ENCODE measurements at places on chromosomes 13 and 19.
A peak's percentile ranks its signal among the peaks of the same experiment; 100 is the strongest.

GRCh38 chr19:33199441-33200265, 5.5 kb downstream of the LRP3 start:
- no peak for DNase-seq

GRCh38 chr19:40139533-40140287, 49.0 kb upstream of the ZNF780A start:
- DNase-seq: no peak

- no peak for DNase-seq
These were observed 160.9 kb downstream of the PCDH9 start for GRCh38 chr13:67069117-67069767.

DNA sequence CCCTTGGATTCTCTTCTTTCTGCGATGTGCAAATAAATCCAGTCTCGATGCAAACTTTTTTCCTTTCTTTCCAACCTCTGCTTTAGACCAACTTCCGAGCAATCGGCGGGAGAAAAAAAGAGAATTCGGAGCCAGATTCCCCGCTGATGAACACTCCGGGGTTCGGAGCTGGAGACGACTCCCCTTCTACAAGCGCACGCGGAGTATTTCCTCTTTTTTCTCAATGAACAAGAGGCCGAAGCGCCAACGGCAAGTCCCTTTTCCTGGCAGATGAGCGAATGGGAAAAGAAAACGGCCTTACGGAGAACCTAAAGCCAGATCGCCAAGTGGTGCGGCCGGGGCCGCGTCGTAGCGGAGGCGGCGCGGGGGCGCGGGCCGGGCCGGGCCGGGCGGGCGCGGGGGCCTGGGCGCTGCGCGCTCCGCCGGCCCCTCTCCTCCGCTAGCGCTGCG, 250 bp downstream of the SPRY2 start:
- no peak for DNase-seq

DNA sequence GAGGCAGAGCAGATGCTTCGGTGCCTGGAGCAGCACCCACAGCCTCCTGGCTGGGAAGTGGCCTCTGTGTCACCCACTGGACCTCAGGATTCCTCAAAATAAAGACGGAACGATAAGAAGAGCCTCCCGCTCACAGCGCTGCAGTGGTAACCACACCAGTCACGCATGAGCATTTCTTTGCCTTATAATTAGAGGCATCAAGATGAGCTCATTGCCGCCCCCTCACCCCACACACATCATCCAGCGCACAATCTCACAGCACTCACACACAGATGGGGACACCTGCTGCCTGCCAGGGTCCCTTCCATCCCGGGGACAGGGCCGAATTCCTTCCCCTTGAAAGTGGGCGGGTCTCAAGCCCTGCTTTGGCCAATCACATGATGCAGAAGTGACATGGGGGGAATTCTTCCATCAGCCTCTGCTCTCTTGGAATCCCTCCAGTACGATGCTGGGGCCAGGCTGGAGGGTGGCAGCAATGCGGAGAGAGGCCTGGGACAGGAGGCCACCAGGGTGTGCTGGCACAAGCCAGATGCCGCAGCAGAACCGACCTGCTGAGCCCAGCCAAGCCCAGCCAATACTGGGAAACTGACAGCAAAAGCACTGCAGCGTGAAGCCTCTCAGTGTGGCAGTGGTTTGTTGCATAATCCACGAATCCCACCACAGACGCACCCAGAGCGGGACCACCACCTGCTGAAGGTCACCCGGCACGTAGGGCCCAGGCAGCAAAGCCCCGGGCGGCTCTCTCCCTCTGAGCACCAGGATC, 16.0 kb downstream of the PIP5K1C start:
- DNase-seq: no peak

GRCh38 chr19:48454150-48454730, 1.1 kb upstream of the KCNJ14 start:
- no peak for DNase-seq

- DNase-seq: no peak
These were observed 75.6 kb upstream of the ZNF507 start for GRCh38 chr19:32269831-32270230.

DNA sequence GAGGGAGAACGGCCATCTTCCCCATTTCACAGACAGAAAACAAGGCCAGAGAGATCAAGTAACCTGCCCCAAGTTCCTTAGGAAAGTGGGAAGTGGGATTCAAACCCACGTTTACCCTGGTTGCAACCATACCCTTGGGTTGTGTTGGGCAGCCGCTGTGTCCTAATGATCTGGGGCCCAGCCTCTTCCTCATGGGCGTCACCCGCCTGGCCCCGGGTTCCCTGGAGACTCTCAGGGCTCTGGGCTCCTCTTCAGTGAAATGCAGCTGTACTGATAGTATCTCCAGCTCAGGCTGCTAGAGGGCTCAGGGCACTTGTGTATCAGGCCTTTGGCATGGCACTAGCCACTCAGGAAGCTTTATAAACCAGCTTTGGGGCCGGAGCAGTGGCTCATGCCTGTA, 9.8 kb downstream of the TMED1 start:
- no peak for DNase-seq

DNA sequence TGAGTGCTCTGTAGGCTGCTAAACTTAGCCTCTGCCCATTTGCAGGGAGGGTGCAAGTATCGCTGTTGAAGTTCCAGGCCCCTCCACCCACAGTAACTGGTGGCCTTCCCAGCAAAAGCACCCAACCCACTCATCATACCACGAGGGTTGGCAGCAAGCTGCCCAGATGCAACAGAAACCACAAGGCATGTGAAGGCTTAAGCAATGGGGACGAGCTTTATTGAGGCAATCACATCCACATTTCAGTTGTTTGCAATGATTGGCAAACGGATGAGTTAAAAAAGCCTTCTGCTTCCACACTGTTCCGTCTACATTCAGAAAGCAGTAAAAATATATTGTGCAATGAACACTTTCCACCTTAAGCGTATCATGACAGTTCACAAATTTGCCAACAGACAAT, 10.3 kb downstream of the GJB6 start:
- no peak for DNase-seq

- no peak for DNase-seq
These were observed 6.3 kb downstream of the ARGLU1 start for GRCh38 chr13:106561551-106562170.

- no peak for DNase-seq
These were observed 44.7 kb downstream of the ARHGEF18 start for GRCh38 chr19:7393459-7393858.

GRCh38 chr13:113148940-113149503, 9.4 kb upstream of the PROZ start:
- DNase-seq: no peak

DNA sequence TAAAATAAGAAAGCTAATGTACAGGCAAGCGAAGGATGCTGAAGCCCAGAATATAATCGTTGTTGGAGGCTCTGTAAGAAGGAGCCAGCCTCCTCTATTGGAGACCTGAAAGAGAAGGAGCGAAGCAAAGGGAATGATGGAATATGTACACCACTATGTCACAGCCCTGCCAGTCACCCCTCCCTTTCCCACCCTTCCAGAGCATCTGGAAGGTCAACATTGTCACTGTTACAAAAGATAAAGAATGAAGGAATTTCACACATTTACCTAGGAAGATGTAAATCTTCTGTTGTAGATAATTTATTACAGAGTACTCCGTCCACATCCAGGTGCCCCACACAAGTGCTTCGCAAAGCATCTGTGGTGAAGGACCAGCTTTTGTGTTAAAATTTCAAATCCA, 39.7 kb upstream of the SACS start:
- no peak for DNase-seq

DNA sequence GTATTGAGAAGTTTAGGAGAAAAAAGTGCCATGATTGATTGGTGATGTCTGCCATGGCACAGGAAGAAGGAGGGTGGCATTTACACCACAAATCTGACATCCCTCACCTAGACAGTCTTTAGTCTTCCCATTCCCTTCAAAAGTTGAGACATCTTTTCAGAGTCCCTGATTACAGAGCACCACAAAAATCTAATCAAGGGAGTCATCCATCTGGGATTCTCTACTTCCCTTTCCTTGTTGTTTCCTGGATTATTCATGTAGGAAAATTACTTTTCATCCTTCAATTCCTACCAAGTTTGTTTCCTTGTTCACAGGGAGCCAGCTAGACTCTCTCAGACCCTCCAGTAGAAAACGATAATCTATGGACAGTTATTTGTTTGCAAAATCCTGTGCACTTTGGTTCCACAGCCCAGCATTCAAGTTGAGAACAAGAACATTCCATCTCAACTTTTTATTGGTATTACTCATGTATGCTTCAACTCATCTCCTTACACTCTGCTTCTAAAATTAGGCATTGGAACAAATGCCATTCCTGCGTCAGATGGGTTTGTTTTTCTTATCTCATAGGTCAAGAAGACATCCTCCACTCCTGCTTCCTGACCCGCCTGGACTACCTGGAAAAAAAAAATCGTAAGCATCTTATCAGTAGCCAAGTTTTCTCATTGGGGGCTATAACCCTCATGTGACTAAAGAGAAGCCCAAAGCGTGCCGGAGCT, 259.9 kb downstream of the FOXO1 start:
- DNase-seq: no peak

DNA sequence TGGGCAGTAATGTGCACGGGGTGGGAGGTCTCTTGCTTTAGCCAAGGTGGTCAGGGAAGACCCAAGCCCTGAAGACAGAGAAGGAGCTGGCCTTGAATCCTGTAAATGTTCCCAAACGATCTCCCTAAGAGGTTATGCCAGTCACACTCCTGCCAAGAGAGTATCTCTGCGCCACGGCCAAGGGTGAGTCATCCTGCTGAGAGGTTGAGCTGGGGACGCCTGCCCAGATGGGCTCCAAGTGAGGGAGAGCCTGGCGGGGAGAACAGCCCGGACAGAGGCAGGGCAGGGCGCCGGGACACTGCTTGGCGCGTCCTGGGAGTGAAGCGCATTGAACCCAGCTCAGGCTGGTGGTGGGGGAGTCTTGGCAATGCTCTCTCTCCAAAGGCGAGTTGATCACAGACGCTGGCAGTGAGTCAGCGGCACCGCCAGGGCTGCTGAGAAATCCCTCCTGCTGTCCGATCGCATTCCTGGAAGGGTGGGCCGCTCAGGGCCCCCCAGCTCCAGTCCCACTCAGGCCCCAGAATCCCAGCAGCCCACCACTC, 16.4 kb downstream of the SULT2B1 start:
- DNase-seq: no peak

GRCh38 chr19:4584670-4585460, 25.4 kb upstream of the SEMA6B start:
- no peak for DNase-seq

DNA sequence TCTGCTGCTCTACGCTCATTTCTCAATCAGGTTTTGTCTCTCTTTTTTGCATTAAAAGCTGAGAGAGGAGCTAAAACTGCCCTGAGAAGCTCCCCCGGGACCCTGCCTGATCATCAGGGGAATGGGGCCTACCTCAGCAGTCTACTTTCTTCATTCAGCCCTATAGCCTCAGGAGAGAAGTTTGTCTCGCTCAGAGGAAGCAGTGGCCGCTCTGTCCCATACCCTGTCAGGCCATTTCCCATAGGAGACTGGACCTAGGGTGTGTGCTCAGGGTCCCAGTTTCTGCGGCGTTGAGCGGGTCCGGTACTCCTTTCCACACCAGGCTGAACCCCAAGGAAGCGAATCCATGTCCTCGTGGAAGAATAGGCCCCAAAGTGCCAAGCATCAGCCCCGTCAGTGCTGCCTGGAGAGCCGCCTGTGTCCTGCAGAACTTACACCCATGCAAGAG, 21.7 kb downstream of the UBE2L5 start:
- no peak for DNase-seq

GRCh38 chr19:4676955-4677731, 7.0 kb upstream of the MYDGF start:
- DNase-seq: no peak

DNA sequence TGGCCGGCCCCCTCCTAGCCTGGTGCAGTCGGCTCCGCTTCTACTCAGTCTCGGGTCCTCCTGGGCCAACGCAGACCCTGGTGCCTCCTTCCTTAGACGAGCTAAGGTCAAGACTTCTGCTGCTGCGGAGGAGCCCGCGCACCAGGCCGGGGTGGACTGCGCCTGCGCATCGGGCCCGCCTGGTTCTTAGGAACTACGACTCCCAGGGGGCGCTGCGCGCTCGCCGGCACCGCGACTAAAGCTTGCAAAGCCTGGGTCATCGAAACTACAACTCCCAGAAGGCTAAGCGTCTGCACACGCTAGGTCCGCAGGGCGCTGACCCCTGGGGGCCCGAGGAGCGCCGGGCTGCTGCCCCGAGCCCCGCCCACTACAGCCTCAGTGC, at the start of gene ZNF835:
Gene ZNF835, minus strand, starts transcription at position 145 of the 382 bp plus-strand sequence. CDS start 6,559 bp downstream, outside the sequence.
- peak; percentile 66 for DNase-seq

- DNase-seq: no peak
These were observed 3.9 kb downstream of the MYO1F start for GRCh38 chr19:8573316-8573715.

DNA sequence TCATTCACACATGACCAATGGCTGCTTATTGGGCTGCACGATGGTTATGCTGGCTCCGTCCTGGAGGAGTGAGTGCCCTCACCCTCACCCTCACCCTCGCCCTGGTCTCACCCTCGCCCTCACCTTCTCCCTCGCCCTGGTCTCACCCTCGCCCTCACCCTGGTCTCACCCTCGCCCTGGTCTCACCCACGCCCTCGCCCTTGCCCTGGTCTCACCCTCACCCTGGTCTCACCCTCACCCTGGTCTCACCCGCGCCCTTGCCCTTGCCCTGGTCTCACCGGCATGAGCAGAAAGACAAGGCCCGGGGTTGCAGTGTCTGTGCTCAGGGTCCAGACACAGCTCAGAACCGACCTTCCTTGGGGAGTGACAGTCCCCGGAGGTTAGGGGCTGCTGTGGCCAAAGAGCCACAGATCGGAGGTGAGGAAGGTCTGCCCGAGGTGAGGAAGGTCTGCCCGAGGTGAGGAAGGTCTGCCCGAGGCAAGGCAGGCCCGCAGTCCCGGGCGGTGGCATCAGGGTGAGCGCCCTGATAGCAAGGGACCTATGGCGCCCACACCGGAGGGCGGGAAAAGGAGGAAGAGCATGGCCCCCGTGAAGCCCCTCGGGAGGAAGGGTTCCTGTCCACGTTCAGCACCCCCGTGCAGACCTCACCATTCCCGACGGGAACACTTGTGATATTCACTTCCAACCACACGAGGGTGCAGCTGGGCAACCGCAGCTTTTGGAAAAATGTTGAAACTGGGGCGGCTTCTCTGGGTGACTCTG, 65.6 kb downstream of the MCF2L start:
- no peak for DNase-seq

- no peak for DNase-seq
These were observed 4.3 kb downstream of the CDX2 start for GRCh38 chr13:27964741-27965323.

DNA sequence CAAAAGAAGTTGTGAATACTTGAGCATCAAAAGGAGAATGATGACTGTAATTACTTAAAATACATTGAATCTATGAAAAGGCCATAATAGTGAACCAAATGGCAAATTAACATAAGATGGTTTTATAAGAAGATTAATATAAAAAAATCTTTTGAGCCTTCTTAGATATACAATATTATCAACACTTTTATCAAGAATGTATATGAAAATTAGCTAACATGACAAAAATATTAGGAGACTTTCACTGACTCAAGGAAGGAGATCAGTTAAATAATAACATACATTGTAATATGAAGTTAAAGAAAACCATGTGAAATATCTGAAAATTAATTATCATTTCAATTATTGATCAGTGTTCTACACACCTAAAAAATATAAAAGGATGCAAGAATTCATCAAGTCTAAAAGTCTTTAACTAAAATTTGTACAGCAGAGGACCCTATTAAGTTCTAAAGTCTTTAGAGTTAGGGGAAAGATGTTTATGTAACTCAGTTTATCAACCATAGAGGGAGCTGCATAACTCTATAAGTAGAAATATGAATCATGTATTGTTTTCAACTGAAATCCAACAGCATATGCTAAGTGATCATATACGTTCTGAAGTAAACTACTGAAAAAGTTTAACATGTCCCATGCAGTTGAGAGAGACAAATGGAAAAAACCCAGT, 756.1 kb upstream of the MIR17HG start:
- DNase-seq: no peak

Data from stimulated activated CD8-positive, alpha-beta memory T cell treated with anti-CD3 and anti-CD28 coated beads, Interleukin-12 subunit alpha, Interleukin-12 subunit beta, amount 100 ng/mL, for 4 hours (primary cell).